ENCODE measurements at places on chromosomes 2 and 18.

GRCh38 chr2:10647441-10647840 is 42.3 kb downstream of the NOL10 start:
- no peak for DNase-seq

- DNase-seq: no peak
Measured at GRCh38 chr18:37578886-37579513, 13.4 kb upstream of the CELF4 start.

DNA sequence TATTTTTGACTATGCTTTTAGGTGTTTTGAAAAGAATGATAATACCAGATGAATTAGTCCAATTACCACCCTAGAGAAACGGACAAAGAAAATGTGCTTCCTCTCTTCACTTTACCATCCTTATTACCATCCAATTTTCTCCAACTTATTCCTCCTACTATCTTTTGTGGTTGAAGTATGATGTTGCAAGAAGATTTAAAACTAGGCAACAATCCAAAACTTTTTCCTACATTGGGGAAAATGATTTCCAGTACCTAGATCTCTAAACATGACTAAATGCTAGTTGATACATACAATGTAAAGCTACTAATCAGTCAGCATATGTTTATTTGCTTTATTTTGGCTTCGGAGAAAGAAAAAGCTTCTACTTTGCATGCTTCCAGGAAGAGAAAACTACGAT is 355.0 kb upstream of the LYPD1 start:
- no peak for DNase-seq

DNA sequence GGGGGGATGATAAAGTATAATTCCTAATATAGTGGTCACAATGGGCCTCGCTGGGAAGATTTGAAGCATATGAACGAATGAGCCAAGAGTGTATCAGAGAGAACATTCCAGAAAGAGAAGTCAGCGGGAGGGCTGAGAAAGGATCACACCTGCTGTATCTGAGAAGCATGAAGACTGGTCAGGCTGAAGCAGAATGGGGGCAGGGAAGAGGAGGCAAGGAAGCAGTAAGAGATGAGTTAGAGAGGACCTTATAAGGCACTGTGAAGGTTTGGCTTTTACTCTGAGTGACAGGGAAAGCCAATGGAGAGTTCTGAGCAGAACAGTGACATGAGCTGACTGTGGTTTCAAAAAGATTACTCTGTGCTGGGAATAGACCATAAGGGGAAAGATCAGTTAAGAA is 73.5 kb downstream of the CHN1 start:
- DNase-seq: no peak

- no peak for DNase-seq
Measured at GRCh38 chr2:192484903-192485302, 290.2 kb upstream of the TMEFF2 start.

GRCh38 chr18:68985172-68985820 is 187.4 kb downstream of the CCDC102B start:
- DNase-seq: no peak

DNA sequence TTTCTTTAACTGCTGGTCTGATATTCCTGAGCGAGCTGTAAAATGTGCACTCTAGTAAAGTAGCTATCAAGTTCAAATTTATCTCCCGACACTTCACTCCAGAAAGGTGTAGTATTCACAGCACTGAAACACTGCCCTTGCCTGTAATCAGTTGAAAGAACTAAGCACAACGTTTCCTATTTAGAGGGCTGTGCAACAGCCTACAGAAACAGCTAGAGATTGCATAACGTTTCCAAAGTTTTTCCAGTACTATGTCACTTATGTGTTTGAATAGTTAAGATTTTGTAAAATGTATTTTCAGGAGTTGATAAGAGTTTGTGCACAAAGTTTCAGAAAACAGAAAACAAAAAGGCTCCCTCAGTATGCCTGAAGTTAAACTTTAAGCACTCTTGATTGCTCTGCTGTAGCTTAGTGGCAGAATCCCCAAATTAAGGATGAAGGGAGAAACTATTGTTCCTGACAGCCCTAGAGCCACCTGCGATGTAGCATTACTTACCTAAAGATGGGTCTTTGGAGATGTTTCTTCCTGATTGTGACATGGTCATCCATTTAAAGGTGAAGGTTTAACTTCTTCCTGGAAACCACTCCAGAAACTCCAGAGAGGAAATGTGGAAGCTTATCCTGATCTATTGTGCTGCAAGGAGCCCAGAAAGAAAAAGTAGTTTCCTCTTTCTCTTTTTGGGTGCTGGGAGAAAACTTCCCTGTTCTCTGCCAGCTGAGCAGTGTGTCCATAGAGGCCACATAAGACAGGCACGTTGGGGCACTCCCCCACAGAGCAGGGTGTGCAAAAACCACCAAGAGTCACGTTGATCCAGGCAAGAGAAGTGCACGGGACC is 536 bp downstream of the PDE1A start:
- DNase-seq: no peak

- no peak for DNase-seq
Measured at GRCh38 chr2:151627353-151627752, 106.9 kb downstream of the NEB start.

GRCh38 chr2:18077704-18078103 is 199.2 kb downstream of the KCNS3 start:
- DNase-seq: no peak
